ENCODE measurements at places on chromosomes 11 and 22.
A peak's percentile ranks its signal among the peaks of the same experiment; 100 is the strongest.

- DNase-seq, result no peak
Observed at GRCh38 chr11:1392111-1392510, 2.4 kb downstream of the BRSK2 start.

DNA sequence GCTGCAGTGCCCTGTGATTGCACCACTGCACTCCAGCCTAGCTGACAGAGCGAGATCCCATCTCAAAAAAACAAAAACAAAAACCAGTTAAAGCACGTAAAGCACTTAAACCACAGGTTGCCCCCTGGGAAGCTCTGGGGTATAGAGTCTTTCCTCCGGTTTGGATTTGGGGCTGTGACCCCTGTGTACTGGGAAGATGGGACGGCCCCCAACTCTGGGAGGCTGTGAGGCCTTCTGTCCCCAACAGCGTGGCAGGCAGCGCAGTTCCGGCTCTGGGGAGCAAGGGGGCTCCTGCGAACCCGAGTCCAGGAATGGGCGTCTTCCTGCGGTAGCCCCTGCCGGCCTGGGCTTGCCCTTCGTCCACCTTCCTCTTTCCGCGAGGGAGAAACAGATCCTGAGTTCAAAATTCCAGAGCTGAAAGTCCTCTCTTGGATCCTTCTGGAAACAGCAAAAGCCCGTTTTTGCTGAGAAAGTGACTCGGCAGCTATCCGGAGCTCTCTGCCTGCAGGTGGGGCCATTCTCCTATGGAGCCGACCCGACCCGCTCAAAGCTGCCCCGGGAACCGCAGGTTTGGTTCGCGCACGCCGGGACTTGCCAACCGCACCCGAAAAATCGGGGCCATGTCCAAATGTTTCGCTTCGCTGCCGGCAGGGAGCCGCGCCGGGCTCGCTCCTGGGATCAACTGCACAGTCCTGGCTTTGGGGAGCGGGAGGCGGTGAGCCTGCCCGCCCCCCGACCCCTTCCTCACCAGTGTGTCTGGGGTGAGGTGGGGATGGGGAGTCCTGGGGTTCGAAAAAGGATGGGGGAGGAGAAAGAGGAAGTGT is 36.3 kb upstream of the POLA2 start:
- DNase-seq, result peak; percentile 49

DNA sequence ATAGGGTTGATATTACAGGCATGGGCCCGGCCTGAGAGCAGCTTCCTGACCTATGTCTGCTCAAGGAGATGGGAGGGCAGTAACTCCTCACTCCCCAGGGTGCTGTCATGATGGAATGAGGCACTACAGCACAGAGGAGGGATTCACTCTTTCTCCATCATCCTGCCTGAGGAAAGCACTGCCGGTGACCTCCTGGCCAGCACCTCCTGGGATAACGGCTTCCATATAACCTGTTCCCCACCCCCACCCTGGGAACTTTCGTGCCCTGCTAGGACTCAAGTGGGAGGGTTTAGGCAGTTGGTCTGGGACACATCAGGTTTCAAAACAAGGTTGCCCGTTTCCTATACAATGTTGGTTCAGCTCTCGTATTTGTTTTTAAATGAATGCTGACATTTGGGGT is 42.7 kb upstream of the MN1 start:
- DNase-seq, result no peak

- DNase-seq, result no peak
Observed at GRCh38 chr11:111936040-111936540, 1.1 kb upstream of the DIXDC1 start.

GRCh38 chr11:7495882-7496551 is 10.7 kb downstream of the OLFML1 start:
- no peak for DNase-seq

- no peak for DNase-seq
Observed at GRCh38 chr11:21180182-21180581, 510.8 kb downstream of the NELL1 start.

DNA sequence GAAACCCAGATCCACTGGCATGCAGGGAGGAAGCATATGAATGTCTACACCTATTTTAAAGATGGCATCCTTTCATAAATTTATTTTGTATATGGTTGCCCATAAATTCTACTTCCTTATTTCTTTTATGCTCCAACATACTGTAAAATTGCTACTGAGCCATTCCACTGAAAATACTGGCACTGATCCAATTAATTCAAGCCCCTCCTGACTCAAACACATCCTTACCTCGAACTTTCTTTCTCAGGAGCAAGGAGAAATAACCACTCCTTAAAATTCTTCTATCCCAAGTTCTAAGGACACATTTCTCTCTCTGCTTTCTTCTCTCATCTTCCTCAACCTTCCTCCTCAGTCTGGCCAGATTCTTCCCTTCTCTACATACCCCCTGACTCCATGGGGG is 5.5 kb upstream of the NXF1 start:
- DNase-seq, result no peak

- DNase-seq, result no peak
Observed at GRCh38 chr11:94186342-94187203, 57.9 kb downstream of the PANX1 start.

Data from stimulated activated CD4-positive, alpha-beta T cell treated with anti-CD3 and anti-CD28 coated beads, Interleukin-15, amount 100 ng/mL, for 1 hour (primary cell).